ENCODE measurements at places on chromosomes 1 and 21.

DNA sequence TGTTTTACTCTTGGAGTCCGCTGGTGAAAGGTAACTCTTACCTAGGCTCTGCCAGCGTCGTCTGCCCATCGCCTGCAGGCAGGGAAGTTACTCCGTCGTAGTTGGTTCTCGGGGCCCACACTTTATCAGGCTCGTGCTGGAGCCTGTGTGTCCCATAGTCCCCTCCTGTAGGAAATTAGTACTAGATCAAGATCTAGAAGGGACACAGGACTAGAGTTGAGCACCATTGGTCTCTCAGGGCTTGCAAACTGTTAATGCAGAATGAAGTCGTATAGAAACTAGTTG, 940 bp downstream of the SRRM1 start:
- no peak for DNase-seq
- H3K27ac ChIP-seq = peak overlapping the region; percentile 92
- peak overlapping the region; percentile 99 for H3K4me3 ChIP-seq
- no peaks in the 10 kb centered on the region for H3K27me3 ChIP-seq

- H3K4me3 ChIP-seq = no peak overlapping the region
- H3K27me3 ChIP-seq = peaks cover 16% of the 10 kb centered on the region
- DNase-seq = no peak
- peaks cover 2% of the 10 kb centered on the region for H3K36me3 ChIP-seq
- H3K27ac ChIP-seq = no peak overlapping the region
Observed at GRCh38 chr1:8708259-8708658, 109.2 kb downstream of the RERE start.

DNA sequence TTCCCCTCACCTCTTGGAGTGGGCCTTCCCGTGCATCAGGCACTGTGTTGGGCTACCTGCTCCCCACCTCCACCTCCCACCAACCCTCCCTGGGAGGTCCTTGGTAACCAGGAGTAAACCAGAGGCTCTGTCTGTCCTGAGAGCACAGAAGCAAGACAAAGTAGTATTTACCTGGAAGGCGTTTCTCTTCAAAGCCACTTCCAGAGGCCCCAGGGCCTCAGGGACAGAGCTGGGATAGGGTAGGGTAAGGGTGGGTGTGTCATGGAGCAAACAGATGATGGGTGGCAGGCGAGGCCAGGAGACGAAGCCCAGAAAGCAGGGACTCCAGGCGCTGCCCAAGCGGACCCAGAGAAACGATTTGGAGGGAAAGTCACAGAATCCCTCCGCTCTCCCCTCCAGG, 77.2 kb upstream of the TARDBP start:
- no peak for DNase-seq
- peaks cover 2% of the 10 kb centered on the region for H3K36me3 ChIP-seq
- H3K27ac ChIP-seq = no peak overlapping the region
- H3K4me3 ChIP-seq = no peak overlapping the region
- peaks cover 40% of the 10 kb centered on the region for H3K27me3 ChIP-seq

GRCh38 chr1:172019976-172020375, 178.7 kb downstream of the DNM3 start:
- H3K27me3 ChIP-seq = peaks cover 25% of the 10 kb centered on the region
- DNase-seq = no peak
- H3K4me3 ChIP-seq = no peak overlapping the region
- no peaks in the 10 kb centered on the region for H3K36me3 ChIP-seq

- no peak overlapping the region for H3K27ac ChIP-seq
- no peak overlapping the region for H3K4me3 ChIP-seq
- H3K4me1 ChIP-seq = no peaks in the 10 kb centered on the region
- DNase-seq = no peak
- no peaks in the 10 kb centered on the region for H3K36me3 ChIP-seq
- peaks cover under 1% of the 10 kb centered on the region for H3K27me3 ChIP-seq
Observed at GRCh38 chr21:39504230-39504629, 52.5 kb downstream of the SH3BGR start.

DNA sequence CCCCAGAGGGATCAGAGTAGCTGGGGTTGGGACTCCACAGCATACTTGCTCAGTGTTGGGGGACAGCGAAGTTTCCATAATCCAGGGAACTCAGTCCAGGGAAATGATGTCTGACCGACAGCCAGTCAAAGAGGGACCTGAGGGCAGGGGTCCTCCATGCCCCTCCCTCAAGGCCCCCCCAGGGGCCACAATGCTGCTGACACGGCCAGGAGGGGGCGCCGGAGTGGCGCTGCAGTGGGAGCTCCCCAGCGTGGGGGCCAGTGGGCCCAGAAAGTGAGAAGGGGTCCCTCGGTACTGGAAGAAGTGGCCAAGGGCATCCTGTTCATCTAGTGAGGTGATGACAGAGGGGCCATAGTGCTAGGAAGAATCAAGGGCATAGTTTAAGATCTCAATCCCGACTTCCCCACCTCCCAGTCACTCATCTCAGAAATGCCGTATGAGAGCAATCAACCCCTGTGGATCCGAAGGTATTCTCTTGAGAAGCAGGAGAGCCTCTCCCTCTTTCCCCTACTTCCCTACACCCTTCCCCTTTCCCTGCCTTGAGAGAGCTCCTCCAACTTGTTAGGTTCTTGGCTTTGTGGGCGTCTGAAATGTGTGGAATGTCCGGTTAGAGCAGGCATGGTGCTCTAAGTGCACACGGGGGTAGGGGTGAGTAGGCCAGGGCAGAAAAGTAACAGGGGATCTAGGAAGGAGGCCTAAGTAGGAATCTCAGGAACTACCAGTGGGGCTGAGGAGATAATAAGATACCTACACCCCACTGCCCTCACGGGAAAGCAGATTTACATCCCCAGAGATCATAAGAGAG, 4.1 kb downstream of the NUDT17 start:
- DNase-seq = no peak
- no peak overlapping the region for H3K4me3 ChIP-seq
- no peak overlapping the region for H3K27ac ChIP-seq

DNA sequence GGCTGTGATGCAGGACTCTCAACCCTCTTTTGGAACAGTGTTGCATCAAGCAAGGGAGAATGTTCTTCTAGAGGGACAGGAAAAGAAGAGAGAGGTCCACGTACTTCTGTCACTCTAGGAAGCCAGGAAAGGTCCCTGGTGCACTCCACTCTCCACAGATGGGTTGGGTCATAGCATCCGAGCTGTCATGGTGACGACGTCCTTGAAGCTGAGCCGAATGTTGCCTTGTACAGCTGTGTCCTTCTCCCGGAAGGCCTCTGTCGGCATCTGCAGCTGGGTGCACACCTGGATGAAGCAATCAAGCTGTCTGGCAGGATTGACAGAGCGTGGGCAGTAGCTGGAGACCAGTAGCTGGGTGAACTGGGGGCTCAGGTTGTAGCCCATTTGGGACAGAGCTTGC, 12.5 kb downstream of the MDM4 start:
- no peaks in the 10 kb centered on the region for H3K27me3 ChIP-seq
- peaks cover 56% of the 10 kb centered on the region for H3K36me3 ChIP-seq
- DNase-seq = no peak
- no peak overlapping the region for H3K4me3 ChIP-seq
- peaks cover 18% of the 10 kb centered on the region for H3K4me1 ChIP-seq

DNA sequence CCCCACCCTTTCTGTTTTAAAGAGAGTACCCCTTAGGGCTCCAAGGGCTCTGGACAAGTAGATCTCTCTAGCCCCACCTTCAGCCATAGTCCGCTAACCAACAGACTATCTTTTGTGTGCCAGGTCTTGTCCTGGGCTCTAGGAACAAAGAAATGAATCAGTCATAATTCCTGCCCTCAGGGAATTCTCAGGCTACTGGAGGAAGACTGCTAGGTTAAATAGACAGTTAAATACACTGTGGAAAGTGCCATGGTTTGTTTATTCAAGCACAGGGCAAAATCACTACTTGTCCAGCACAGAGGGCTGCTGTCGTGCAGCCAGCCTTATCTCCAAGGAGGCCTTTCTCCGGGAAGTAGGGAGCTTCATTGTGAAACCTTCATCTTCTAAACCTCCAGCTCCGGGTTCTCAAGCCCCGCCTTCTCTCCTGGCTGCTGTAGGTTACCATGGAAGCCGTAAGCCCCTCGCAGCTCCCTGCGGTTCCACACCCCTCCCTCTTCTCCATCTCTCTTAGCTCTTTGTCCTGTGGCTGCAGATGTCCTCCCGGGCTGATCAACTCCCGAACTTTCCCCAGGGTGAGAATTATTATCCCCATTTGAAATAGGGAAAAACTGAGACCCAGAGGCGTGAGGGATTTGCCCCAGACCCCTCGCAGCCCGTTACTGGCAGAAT, 29.8 kb downstream of the SHISAL2A start:
- H3K27ac ChIP-seq = no peak overlapping the region
- no peaks in the 10 kb centered on the region for H3K27me3 ChIP-seq
- H3K4me3 ChIP-seq = no peak overlapping the region
- peaks cover 15% of the 10 kb centered on the region for H3K4me1 ChIP-seq

DNA sequence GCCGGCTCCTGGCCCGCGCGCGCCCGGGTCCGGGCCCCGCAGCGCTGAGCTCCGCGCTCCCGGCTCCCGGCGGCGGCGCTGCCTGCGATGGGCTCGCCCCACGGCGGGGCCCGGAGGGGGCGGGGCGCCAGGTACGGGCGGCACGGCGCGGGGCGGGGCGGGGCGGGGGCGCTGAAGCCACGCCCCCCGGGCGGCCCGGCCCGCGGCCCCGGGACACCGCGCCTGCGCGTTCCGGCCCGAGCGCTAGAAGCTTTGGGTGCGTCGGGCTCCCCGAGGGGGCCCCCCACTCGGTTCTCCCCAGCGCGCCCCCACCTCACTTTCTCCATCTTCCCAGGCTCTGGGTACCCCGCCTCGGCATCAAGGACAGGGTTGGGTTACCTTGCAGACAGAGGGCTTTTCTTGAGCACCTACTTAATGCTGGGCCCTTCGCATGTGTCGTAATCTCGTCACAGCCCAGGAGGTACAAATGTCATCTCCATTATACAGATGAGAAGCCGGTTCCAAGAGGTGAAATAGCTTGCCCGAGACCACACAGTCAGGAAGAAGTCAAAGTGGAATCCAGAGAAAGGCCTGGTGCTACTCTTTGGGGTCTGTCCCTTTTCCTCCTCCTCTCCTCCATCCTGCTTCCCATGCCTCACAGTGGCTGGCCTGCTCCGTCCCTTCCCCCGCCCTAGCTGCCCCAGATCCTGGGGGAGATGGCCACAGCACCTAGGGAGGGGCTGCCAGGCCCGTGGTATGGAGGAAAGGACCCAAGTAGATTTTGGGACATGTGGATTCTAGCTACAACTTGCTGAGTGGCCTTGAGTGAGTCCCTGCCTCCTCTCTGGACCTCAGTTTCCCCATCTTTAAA, 46.5 kb downstream of the RAP1GAP start:
- H3K4me1 ChIP-seq = peaks cover 4% of the 10 kb centered on the region
- H3K27me3 ChIP-seq = peaks cover 20% of the 10 kb centered on the region
- no peak overlapping the region for H3K27ac ChIP-seq
- H3K36me3 ChIP-seq = no peaks in the 10 kb centered on the region
- DNase-seq = peak; percentile 43

DNA sequence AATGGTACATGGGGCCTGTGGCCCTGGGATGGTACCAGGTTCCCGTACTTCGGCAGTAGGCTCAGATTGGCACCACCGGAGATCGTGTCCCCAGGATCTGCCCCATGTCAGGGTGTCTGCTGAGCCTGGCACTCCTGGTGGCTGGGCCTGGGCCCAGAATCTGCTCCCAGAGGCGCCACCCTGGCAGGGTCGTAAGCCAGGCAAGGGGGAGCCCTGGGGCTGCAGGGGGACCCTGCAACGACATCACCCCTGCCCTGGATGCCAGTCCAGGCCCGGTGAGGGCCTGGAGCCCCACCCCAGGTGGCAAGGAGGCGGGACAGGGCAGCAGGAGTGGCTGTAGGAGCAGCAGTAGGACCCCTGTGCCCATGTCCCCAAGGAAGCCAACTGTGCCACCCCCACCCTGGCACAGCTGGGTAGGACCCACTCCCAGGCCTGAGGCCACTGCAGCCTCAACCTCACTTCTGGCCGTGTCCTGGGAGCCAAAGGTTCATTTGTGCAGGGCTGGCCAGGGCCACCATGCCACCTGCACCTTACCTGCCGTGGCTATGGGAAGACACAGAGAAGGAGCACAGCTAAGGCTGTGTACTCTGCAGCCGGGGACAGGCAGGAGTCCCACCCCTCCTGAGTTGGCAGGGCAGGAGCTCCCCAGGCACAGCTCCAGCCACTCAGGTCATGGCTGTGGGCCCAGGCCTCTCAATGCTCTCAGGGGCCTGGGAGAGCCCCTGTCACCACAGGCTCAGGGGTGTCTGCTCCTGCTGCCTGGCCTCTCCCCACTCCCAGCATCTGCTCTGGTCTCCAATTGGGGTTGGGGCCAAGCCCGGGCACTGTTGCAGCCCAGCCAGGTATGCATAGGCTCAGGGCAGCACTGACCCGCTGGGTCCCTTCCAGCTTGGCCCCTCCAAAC, 141.7 kb downstream of the EIF4G3 start:
- no peak overlapping the region for H3K4me3 ChIP-seq
- no peaks in the 10 kb centered on the region for H3K27me3 ChIP-seq
- H3K27ac ChIP-seq = no peak overlapping the region
- H3K36me3 ChIP-seq = peaks cover 20% of the 10 kb centered on the region
- H3K4me1 ChIP-seq = no peaks in the 10 kb centered on the region

DNA sequence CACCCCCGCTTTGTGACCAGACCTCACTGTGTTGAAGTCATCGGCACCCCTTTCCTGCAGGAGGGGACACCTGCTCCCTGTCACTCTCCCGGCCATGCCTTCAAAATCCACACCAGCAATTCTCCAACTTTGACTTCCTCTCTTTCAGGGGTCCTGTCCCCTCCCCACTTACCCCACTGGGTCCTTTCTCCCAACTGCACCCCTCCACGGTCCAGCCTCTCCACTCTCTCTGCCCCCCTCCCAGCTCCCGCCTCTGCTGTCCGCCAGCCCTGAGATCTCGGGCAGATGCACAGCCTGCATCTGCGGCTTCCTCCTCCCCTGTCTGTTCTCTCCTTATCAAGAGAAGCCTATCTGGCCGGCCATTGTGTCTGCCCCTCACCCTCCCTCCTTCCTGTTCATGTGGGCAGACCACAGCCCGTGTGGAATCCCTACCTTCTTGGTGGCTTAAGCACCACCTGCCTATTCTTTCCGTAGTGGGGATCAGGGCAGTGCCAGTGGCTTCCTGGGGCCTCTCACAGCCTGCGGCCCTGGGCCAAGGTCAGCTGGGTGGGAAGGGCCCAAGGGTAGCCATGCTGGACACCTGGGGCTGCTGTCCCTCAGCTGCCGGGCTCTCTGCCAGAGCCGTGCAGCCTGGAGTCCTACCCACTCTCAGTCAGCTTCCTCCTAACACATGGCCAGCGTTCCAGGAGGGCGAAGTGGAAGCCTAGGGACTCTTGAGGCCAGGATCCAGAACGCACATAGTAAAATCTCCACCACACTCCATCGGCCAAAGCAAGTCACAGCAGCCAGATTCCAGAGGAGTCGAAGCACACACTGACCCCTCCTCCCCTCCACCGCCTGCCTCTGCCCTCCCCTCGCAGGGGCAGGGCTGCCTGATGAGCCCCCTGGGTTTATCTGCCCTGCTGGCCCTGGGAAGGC, 5.1 kb upstream of the HES4 start:
- H3K27me3 ChIP-seq = peaks cover 49% of the 10 kb centered on the region
- H3K36me3 ChIP-seq = peaks cover 5% of the 10 kb centered on the region
- H3K4me1 ChIP-seq = peaks cover 27% of the 10 kb centered on the region
- peak overlapping the region; percentile 30 for H3K27ac ChIP-seq

GRCh38 chr1:199580300-199580699, 447.2 kb upstream of the NR5A2 start:
- no peaks in the 10 kb centered on the region for H3K4me1 ChIP-seq
- no peaks in the 10 kb centered on the region for H3K36me3 ChIP-seq

Data from activated CD8-positive, alpha-beta memory T cell treated with anti-CD3 and anti-CD28 coated beads, Interleukin-2, amount 10 ng/mL, durations not matched to agents 7 days and 5 days (primary cell).